ENCODE measurements at places on chromosomes 3 and 15. TPM values are rescaled to one million over a fixed set of nuclear protein-coding genes. Genes with fewer than 3 reads are reported as not detected.

Gene GLDN
- total RNA-seq = not detected

Gene CCR9
- total RNA-seq = not detected

Gene CCNB2
- total RNA-seq = 36.6 TPM

Gene SLC15A2
- 3.3 TPM for total RNA-seq

Gene NR1I2
- not detected for total RNA-seq

Gene CLDN18
- total RNA-seq = not detected

Gene AADACL2
- total RNA-seq = not detected

Gene C3orf62
- total RNA-seq = 9.1 TPM

Gene TM6SF1
- 4.5 TPM for total RNA-seq

Gene CNTN3
- total RNA-seq = not detected

Gene ITIH4
- 3.1 TPM for total RNA-seq

Gene PLA2G4D
- not detected for total RNA-seq

Gene FAM81A
- total RNA-seq = 0.60 TPM

Gene GPR62
- total RNA-seq = not detected

Gene GPR160
- total RNA-seq = 3.5 TPM

Gene ARHGAP31
- total RNA-seq = 8.0 TPM

Gene ATP13A5
- not detected for total RNA-seq

Gene MYZAP
- total RNA-seq = not detected

Gene IGF2BP2
- total RNA-seq = 0.62 TPM

Data from activated T-helper 1 cell treated with anti-CD3 and anti-CD28 coated beads, Interleukin-12 subunit alpha, Interleukin-12 subunit beta, Interleukin-2, Interleukin-4 antibody, amounts not matched to agents 30 ng/mL and 10 ng/mL and 1 ng/mL, durations not matched to agents 14 hours and 24 hours and 36 hours (primary cell).